SK-N-MC (cell line): ENCODE measurements at places on chromosomes 11 and 22.

GRCh38 chr22:17806437-17806836, 32.2 kb upstream of the BID start:
- DNase-seq: no peak

DNA sequence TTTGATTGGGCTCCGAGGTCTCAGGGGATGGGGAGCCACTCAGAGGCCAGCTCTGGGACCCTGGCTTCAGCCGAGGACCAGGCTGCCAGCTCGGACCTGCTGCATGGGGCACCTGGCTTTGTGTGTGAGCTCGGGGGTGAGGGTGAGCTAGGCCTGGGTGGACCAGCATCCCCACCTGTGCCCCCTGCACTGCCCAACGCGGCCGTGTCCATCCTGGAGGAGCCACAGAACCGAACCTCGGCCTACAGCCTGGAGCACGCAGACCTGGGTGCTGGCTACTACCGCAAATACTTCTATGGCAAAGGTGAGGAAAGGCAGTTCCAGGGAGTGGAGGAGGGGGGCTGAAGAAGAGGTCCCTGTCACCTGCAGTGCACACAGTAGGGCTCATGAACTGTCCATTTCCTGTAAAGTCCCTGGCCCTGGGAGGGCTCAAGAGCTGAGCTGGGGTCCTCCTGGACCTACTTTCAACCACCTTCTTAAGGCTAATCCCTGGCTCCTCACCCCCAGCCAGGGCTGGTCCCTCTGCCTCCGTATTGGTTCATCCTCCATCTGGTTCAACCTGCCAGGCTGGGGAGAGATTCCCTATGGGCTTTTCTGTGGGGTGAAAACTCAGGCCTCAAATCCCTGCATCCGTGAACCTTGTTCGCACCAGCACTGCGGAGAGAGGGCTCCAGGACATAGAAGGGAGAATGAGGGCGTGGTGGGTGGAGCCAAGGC, 3.6 kb downstream of the SIPA1 start:
- no peak for DNase-seq

DNA sequence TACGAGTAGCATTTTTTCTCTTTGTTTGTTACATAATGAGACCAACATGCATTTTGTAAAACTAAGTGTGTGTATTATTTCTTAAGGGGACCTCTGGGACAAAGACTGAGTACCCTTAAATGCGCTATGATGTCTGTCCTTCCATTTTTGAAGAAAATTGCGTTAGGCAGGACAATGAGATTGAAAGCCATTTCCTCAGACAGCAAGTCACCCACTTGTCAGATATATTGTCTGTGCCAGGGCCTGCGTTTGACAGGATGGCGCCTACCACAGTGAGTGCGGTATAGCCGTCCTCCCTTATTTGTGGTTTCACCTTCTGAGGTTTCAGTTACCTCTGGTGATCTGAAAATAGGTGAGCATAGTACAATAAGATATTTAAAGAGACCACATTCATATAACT, 2.2 kb downstream of the AP2A2 start:
- no peak for DNase-seq

- no peak for DNase-seq
Observed at GRCh38 chr11:79059141-79059540, 381.7 kb downstream of the TENM4 start.

DNA sequence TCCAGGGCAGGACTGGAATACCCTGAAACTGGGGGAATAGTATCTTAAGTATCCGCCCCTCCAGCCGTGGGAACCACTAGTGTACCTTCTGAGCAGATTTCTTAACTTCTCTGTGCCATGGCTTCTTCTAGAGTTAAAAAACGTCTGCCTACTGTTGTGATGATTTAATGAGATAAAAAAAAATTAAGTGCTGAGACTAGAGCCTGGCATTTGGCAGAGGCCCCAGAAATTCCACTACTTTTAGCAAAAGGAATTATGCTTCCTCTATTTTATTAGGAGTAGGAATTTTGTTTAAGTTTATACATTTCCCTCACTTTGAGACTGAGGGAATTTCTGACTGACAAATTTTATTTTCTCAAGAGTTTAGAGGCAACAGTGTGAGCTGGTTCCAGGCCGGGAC, 371.2 kb upstream of the B3GAT1 start:
- DNase-seq: peak; percentile 53
